ENCODE measurements at places on chromosomes 6 and 20. TPM values are rescaled to one million over a fixed set of nuclear protein-coding genes. Genes with fewer than 3 reads are reported as not detected.

DNA sequence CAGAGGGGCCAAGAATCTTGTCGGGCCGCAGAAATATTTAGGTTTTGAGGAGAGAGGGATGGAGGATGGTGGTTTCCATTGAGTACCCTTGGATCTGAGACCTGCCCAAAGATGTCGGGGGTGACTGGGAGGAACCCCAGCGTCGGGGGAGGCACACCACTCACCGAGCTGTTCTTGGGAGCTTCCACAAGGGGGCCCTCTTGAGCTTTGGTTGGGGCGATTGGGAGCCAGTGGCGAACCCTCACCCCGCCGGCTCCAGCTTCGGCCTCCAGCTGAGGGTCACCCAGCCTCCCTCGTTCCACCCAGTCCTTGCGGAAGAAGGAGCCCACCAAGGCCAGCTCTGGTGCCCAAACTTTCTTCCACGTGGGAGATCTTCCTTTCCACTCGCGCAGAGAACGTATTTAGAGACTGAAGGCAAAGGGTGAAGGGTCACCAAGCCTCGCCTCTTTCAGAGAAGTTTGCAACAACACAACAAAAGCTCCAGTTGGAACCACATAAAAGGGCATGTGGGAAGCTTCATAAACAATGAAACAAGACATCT is 33.6 kb downstream of the APCDD1L start:
- peak; percentile 46 for DNase-seq

DNA sequence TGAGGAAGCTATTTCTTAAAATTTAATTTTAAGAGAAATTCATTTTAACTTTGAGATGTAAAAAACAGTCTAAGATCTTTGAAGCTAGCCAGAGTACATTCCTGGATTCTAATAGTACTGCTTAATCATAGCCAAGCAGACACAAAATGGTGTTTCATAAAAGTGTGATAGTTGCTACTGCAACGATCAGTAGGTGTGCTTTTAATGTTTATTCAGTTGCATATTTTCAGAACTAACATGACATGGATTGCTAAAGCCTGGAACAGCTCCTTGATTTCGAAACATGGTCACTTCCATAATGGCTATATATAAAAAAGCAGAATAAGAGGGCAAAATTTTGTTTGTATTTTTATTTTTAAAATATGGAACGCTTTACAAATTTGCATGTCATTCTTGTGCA is 35.5 kb downstream of the SESN1 start:
- DNase-seq: no peak

DNA sequence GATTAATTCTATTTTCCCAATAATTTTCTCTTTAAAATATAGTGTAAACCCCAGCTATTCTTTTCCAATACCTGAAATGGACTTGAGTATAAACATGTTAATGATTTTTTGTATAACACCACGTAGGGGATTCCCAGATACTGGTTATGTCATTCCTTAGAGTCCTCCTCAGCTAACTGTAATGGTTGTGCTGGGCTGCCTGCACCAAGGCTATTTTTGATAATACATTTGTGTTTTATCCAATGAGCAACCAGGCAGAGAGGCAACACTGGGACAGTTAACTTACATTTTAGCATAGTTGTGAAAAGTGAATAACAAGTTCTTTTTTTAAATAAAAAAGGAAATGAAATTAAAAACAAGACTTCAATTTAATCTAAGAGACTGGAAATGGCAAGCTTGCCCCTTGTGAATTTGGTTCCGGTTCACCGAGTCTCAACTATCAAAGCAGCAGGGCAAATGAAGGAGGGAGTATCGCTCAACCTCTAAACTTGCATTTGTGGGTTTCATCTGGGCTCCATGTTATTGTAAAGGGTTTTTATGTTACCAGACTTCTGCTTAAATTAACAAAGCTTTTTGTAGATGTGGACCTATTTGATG is 18.8 kb upstream of the BACH2 start:
- no peak for DNase-seq

- DNase-seq: no peak
Measured at GRCh38 chr20:37903317-37904007, 535 bp downstream of the VSTM2L start.

DNA sequence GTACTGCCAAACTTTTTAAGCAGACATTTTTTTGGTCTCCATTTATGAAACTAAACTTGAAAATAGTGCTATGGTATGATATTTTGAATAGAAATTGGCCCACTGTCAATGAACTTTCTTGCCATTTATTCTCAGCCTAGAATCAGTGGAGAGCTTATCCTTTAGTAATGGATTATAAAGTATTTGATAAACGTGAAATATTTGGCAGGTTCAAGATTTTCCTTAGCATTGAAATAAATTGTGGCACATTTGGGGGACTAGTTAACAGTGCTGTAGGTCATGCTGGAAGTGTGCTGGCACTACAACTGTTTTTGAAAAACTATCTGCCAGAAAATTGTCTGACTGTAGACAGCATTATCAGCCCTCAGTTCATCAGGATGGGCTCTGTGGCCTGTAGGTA is 2.1 kb downstream of the PRSS35 start:
- DNase-seq: no peak

DNA sequence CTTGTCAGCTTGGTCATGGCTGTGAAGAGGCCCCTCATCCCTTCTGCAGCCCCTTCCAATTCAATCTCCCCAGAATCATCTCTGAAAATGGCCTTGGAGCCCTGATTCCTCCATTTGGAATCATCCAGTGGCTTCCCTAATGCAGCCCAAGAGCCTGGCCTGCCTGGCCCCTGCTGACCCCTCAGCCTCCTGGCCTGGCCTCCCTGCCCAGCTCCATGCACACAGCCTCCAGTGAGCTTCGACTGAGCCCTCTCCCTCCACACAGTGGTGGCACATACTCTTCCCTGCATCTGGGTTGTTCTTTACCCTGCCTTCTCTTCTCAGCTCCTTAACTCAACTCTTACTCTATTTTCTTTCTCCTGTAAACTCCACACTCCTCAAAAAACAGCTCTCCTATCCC is 120.9 kb downstream of the ANKRD60 start:
- DNase-seq: no peak

DNA sequence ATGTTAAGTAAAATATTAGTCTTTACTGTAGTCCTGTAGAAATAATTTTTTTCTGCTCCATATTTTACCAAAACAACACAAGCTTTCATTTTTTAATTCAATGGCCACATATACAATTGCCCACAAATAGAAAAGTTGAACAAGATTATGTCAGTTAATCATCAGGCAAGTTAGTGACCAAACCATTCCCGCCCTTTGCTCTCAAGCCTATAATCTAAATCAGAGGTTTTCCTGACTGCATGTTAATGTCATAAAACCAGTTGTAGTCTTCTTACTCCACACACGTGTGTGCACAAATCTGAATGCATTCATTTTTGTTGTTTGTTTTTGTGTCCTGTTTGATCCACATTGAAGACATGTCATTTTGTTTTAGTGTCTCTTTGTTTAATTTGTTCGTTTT is 1357.7 kb upstream of the GJE1 start:
- DNase-seq: no peak

- DNase-seq: no peak
Measured at GRCh38 chr20:1569415-1569881, 11.9 kb upstream of the SIRPD start.

GRCh38 chr6:90508753-90509152 is 78.1 kb downstream of the MAP3K7 start:
- no peak for DNase-seq

- DNase-seq: peak; percentile 54
Measured at GRCh38 chr20:62120990-62121775, 1.1 kb upstream of the LSM14B start.

- no peak for DNase-seq
Measured at GRCh38 chr6:89199579-89199978, 17.6 kb downstream of the GABRR1 start.

DNA sequence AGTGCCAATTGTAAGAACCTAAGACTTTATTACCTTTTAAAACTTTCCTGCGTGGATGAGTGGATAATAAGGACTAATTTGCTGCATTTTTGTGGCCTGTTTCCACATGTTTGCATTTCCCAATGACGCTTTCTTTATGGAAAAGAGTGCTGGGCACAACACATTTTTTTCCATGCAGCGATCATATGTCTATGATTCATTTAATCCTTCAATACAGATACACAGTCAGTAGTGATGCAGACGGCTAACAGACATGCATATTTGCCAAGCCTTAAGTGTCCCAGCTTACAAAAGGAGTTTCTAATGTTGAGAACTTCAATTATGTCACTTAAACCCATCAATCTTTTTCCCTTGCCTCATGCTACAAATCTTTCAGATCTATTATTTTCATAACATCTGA is 239.8 kb upstream of the PREP start:
- DNase-seq: no peak

NHLRC1 gene
- total RNA-seq: 1.3 TPM

THBD gene
- total RNA-seq: 17.4 TPM

GLP1R gene
- total RNA-seq: 6.1 TPM

KIF25 gene
- 0.29 TPM for total RNA-seq

LYRM2 gene
- 45.2 TPM for total RNA-seq

DNAH8 gene
- not detected for total RNA-seq

MDFI gene
- 8.0 TPM for total RNA-seq

ITPA gene
- 17.2 TPM for total RNA-seq

RAD21L1 gene
- total RNA-seq: not detected

FAM110A gene
- 3.5 TPM for total RNA-seq

SCUBE3 gene
- 0.28 TPM for total RNA-seq

SLC22A3 gene
- total RNA-seq: 1.1 TPM

Measured in right cardiac atrium (tissue), 5 donors.